ENCODE measurements at places on chromosomes 1 and 21. TPM values are rescaled to one million over a fixed set of nuclear protein-coding genes. Genes with fewer than 3 reads are reported as not detected.

- peaks cover 13% of the 10 kb centered on the region for H3K4me1 ChIP-seq
- no peaks in the 10 kb centered on the region for H3K36me3 ChIP-seq
- no peak overlapping the region for H3K4me3 ChIP-seq
- no peak for DNase-seq
- H3K27ac ChIP-seq: peak overlapping the region; percentile 37
These were observed 258.4 kb upstream of the HOOK1 start for GRCh38 chr1:59556398-59556797.

GRCh38 chr1:152519851-152520250, 5.6 kb downstream of the CRCT1 start:
- no peak for DNase-seq
- H3K36me3 ChIP-seq: no peaks in the 10 kb centered on the region
- H3K27ac ChIP-seq: no peak overlapping the region
- H3K27me3 ChIP-seq: peaks cover 14% of the 10 kb centered on the region
- no peaks in the 10 kb centered on the region for H3K4me1 ChIP-seq
- no peak overlapping the region for H3K4me3 ChIP-seq

DNA sequence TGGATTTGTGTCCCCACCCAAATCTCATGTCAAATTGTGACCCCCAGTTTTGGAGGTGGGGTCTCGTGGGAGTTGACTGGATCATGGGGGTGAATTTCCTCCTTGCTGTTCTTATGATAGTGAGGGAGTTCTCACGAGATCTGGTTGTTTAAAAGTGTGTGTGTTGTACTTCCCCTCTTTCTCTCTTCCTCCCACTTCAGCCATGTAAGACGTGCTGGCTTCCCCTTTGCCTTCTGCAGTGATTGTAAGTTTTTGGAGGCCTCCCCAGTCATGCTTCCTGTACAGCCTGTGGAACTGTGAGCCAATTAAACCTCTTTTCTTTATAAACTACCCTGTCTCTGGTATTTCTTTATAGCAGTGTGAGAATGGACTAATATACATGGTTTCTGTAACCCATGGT, 64.6 kb downstream of the RHOU start:
- H3K4me1 ChIP-seq: peaks cover 5% of the 10 kb centered on the region
- no peaks in the 10 kb centered on the region for H3K27me3 ChIP-seq
- no peak overlapping the region for H3K4me3 ChIP-seq
- no peaks in the 10 kb centered on the region for H3K36me3 ChIP-seq
- no peak overlapping the region for H3K27ac ChIP-seq

DNA sequence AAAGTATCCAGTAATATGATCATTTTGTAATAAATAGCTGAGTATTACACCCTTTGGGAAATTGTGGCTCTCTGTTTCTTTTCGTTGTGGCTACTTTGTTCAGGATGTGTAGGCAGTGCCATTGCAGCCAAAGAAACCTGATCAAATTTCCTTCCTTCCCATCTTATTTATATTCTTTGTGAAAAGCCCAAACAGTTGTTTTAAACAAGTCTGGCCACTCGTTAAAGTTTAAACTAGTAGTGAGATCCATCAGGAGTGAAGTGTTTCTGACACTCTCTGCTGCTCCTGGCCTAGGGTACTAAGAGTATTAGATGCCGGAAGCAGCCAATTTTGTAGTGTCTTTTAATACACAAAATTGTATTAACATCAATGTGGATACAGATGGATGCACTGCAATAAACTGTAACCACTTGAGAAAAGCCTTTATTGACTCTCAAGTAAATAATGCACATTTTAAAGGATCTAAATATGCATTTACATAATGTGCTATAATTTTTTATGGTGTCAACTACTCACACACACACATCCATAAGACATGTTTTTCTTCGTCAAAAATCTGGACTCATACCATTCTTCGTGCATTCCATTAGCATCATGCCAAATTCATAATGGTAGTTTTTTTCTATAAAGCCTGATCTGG, 317.9 kb downstream of the NFIA start:
- no peak for DNase-seq
- H3K4me1 ChIP-seq: no peaks in the 10 kb centered on the region
- H3K4me3 ChIP-seq: no peak overlapping the region
- no peaks in the 10 kb centered on the region for H3K27me3 ChIP-seq
- no peaks in the 10 kb centered on the region for H3K36me3 ChIP-seq

DNA sequence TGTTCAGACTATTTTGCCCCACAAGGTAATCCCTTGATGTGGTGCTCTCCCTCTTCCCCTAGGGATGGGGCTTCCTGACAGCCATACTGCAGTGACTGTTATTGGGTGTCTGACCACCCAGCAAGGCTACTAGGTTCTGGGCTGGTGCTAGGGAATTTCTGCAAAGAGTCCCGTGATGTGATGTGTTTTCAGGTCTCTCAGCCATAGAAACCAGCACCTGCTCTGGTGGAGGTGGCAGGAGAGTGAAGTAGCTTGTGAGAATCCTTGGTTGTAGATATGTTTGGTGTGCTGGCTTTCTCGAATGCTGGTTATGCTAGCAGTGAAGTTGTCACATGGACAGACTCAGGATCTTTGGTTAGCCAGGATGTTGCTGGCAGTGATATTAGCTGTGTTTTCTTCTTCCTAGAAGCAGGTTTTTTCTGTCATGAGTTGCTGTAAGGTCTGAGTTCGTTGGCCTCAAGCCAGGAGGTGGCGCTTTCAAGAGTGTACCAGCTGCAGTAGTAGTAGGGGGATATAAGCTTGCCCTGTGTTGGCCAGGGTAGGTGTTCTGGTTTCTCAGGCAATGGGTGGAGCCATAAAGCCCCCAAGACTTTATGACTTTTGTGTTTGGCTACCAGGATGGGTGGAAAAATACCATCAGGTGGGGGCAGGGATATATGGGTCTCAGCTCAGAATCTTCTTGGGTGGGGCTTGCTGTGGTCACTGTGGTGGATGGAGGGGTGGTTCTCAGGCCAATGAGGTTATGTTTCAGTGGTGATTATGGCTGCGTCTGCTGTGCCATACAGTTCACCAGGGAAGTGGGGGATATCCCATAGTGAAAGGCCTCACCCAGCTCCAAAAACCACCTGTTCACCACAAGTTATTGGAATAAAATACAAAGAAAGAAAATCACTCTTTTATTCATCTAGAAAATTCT, 1112.3 kb downstream of the KCNT2 start:
- no peaks in the 10 kb centered on the region for H3K27me3 ChIP-seq
- H3K4me1 ChIP-seq: no peaks in the 10 kb centered on the region
- H3K27ac ChIP-seq: no peak overlapping the region
- no peak overlapping the region for H3K4me3 ChIP-seq
- H3K36me3 ChIP-seq: no peaks in the 10 kb centered on the region
- no peak for DNase-seq

DNA sequence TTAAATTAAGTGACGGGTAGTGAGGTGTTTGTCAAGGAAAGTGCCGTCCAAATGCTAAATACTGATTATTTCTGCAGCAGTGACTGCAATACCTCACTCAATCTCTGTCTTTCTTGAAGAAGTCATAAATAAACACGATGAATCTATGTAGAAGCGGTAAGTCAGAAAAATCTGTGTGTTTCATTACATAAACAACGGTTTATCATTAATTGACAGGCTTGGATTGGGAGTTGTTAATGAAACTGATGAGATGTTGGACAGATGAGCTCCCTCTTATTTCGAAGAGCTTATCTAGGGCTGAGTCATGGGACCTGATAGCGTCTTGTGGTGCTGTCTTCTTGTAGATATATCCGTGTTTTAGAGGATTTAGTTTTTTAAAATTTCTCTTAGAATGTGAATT, 92.2 kb upstream of the SAMD11 start:
- H3K4me3 ChIP-seq: no peak overlapping the region
- DNase-seq: no peak
- H3K36me3 ChIP-seq: peaks cover 6% of the 10 kb centered on the region
- H3K4me1 ChIP-seq: no peaks in the 10 kb centered on the region
- H3K27ac ChIP-seq: no peak overlapping the region
- H3K27me3 ChIP-seq: no peaks in the 10 kb centered on the region

- no peaks in the 10 kb centered on the region for H3K36me3 ChIP-seq
- H3K4me3 ChIP-seq: no peak overlapping the region
- peak; percentile 30 for DNase-seq
- no peak overlapping the region for H3K27ac ChIP-seq
- H3K27me3 ChIP-seq: no peaks in the 10 kb centered on the region
These were observed 341.0 kb upstream of the NEGR1 start for GRCh38 chr1:72623299-72623708.

DNA sequence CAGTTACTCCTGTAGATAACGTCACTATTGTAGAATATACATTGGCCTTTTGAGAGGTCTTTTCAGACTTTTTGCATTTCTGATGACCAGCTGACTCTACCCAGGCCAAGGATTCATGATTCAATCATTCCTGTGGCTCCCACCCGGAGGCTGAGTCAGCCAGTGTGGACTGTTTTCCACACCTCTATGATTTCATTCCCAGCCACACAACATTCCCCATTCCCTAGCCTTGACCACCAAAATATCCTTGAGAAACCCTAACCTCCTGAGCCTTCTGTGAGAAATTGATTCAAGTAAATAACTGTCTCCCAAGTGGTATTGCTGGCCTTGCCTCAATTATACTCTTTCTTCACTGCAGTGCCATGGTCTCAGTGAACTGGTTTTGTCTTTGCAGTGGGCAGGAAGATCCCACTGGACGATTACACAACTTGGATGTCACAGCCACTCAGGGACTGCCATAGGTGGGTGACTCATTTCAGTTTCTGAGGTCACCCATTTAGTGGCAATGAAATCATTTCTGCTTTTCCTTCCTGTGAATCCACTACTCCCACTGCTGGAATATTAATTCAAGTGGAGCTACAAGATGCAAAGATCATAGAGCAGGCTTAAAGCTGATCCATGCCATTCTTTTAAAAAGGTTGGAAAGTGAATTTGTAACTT, 518.6 kb upstream of the ZP4 start:
- H3K4me1 ChIP-seq: no peaks in the 10 kb centered on the region
- no peaks in the 10 kb centered on the region for H3K27me3 ChIP-seq
- H3K36me3 ChIP-seq: no peaks in the 10 kb centered on the region
- no peak for DNase-seq
- H3K27ac ChIP-seq: no peak overlapping the region

DNA sequence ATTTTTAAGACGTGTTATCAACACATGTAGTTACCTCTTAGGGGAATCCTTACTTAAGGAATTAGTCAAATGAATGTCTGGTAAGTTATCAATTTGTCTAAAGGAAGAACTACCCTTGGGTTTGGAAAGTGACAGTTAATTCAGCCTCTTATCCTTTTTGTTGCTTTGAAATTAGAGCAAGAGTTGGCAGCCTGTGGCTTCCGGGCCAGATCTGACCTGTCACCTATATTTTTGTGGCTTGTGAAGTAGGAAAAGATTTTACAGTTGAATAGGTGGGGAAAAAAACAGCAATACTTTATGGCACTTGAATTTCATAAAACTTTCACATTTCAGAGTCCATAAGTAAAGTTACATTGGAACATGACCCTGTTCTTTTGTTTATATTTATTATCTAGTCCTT, 5.5 kb downstream of the MRPS6 start:
- no peaks in the 10 kb centered on the region for H3K27me3 ChIP-seq
- no peak overlapping the region for H3K27ac ChIP-seq
- H3K4me1 ChIP-seq: peaks cover 9% of the 10 kb centered on the region

DNA sequence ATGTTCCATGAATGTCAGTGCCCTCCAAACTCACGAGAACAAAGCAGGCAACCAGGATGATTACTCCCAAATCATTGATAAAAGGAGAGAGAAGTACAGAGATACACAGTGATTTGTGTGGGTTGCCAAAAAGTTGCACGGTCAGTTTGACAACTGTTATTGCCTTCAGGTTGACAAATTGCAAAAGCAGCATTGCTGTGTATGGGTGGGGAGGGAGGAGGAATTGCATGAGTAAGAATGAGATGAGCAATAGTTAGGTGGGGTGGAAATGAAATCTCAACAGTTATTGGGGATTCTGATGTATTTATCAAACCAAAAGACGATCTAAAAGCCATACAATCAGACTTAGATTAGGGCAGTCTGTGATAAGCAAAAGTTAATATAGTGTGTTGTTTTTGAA, 93.7 kb downstream of the NTMT2 start:
- no peak overlapping the region for H3K27ac ChIP-seq
- H3K36me3 ChIP-seq: no peaks in the 10 kb centered on the region
- no peaks in the 10 kb centered on the region for H3K4me1 ChIP-seq
- H3K4me3 ChIP-seq: no peak overlapping the region

GRCh38 chr1:81670286-81670685, 130.4 kb upstream of the ADGRL2 start:
- H3K4me1 ChIP-seq: no peaks in the 10 kb centered on the region
- peak; percentile 75 for DNase-seq
- H3K4me3 ChIP-seq: no peak overlapping the region
- H3K27ac ChIP-seq: no peak overlapping the region

- DNase-seq: no peak
- no peak overlapping the region for H3K4me3 ChIP-seq
- H3K36me3 ChIP-seq: no peaks in the 10 kb centered on the region
- no peaks in the 10 kb centered on the region for H3K27me3 ChIP-seq
- peaks cover 16% of the 10 kb centered on the region for H3K4me1 ChIP-seq
- peak overlapping the region; percentile 18 for H3K27ac ChIP-seq
These were observed 46.5 kb downstream of the LUZP1 start for GRCh38 chr1:23122023-23122748.

DNA sequence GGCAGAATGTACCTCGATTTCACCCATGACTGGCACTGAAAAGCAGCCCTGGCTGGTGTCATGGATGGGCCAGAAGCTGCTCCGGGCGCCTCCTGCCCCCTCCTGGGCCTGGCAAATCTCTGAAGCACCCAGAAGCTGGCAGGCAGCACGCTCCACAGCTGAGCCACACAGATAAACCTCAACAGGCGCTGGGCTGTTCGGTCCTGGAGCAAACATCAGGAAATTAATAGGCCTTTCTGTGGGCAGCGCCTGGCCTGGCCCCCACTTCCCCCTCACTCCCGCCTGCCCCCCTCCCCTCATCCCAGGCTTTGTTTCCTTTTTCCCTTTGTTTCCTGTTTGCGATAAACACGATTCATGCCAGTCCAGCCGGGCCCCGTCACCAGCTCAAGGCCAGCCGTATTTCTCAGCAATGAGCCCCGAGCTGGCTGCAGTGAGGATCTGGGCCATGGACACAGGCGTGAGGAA, 20.1 kb upstream of the DISP3 start:
- no peaks in the 10 kb centered on the region for H3K4me1 ChIP-seq
- peaks cover 31% of the 10 kb centered on the region for H3K27me3 ChIP-seq
- H3K36me3 ChIP-seq: no peaks in the 10 kb centered on the region
- no peak overlapping the region for H3K27ac ChIP-seq

- no peaks in the 10 kb centered on the region for H3K4me1 ChIP-seq
- no peak overlapping the region for H3K27ac ChIP-seq
- DNase-seq: peak; percentile 2
- peaks cover 3% of the 10 kb centered on the region for H3K36me3 ChIP-seq
- no peak overlapping the region for H3K4me3 ChIP-seq
These were observed 9.8 kb downstream of the OVGP1 start for GRCh38 chr1:111417755-111418154.

GRCh38 chr1:162353702-162354101, 23.0 kb downstream of the SPATA46 start:
- no peaks in the 10 kb centered on the region for H3K27me3 ChIP-seq
- H3K4me3 ChIP-seq: no peak overlapping the region
- peaks cover 36% of the 10 kb centered on the region for H3K4me1 ChIP-seq
- no peak for DNase-seq
- no peaks in the 10 kb centered on the region for H3K36me3 ChIP-seq

- peaks cover 2% of the 10 kb centered on the region for H3K4me1 ChIP-seq
- no peaks in the 10 kb centered on the region for H3K36me3 ChIP-seq
- no peak overlapping the region for H3K27ac ChIP-seq
- DNase-seq: no peak
- no peak overlapping the region for H3K4me3 ChIP-seq
These were observed 78.9 kb upstream of the PUM1 start for GRCh38 chr1:31144442-31144841.

Gene LCE2B
- not detected for polyA plus RNA-seq

Gene PLPPR5
- 3.1 TPM for polyA plus RNA-seq

Gene RGS13
- 2.3 TPM for polyA plus RNA-seq

Gene HEYL
- polyA plus RNA-seq: 6.4 TPM

Gene ZBTB8A
- 8.0 TPM for polyA plus RNA-seq

Gene MYBPH
- polyA plus RNA-seq: 0.45 TPM

Gene SPRR4
- polyA plus RNA-seq: not detected

Gene GOLT1A
- polyA plus RNA-seq: 113 TPM

Gene PGLYRP4
- polyA plus RNA-seq: 0.31 TPM

Gene ARHGAP30
- 5.7 TPM for polyA plus RNA-seq

Gene SGIP1
- 15.2 TPM for polyA plus RNA-seq
